Putamen (tissue), 1 donor: ENCODE measurements at places on chromosomes 11 and 22.
A peak's percentile ranks its signal among the peaks of the same experiment; 100 is the strongest.

GRCh38 chr11:32438866-32439489 lies 3.6 kb upstream of the WT1 start:
- no peak for DNase-seq

GRCh38 chr11:91272089-91272488 lies 952.5 kb upstream of the FAT3 start:
- no peak for DNase-seq

- no peak for DNase-seq
Observed at GRCh38 chr22:41127451-41127850, 35.1 kb downstream of the EP300 start.

DNA sequence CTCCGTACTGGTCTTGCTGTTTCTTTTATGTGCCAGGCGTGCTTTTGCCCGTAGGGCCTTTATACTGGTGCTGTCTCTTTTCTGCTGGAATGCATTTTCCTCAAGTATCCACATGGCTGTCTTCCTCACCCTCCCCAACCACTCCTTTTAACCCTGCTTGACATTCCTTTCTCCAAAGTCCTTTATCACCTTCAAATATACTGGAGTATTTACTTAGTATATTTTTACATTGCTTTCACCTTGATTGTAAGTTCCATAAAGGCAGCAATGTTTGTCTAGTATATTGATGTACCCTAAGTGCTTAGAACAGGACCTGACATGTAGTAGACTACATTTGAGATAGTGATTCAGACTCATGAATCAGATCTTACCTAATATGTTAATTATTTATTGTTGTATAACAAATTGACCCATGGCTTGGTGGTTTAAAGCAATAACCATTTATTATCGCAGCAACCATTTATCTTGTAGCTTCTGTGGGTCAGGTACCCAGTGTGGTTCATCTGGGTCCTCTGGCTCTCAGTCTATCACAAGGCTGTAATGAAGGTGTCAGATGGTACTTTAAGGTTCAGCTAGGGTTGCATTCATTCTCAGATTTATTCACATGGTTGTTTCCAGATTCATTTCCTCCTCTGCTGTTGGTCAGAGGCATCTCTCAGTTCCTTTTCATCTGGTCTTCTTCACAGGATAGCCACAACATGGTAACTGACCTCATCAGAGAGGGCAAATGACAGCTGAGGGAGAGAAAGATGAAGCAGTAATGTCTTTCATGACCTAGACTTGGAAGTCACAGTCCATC lies 34.2 kb downstream of the DDX10 start:
- DNase-seq, result no peak

GRCh38 chr11:105081412-105082150 lies 36.4 kb upstream of the CARD16 start:
- DNase-seq, result no peak

DNA sequence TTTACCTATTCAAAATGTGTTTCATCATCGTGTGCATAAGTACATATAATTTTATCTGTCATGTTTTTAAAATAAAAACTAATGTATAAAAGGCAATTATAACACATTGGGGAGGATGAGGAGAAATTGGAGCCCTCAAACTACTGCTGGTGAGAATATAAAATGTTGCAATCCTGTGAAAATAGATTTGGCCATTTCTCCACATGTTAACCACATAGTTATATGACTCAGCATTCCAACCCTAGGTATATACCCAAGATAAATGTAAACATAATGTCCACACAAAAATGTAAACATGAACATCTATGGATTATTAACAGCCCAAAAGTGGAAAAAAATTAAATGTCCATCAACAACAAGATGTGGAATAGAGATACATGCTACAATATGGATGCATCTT lies 928.0 kb upstream of the FAT3 start:
- no peak for DNase-seq

DNA sequence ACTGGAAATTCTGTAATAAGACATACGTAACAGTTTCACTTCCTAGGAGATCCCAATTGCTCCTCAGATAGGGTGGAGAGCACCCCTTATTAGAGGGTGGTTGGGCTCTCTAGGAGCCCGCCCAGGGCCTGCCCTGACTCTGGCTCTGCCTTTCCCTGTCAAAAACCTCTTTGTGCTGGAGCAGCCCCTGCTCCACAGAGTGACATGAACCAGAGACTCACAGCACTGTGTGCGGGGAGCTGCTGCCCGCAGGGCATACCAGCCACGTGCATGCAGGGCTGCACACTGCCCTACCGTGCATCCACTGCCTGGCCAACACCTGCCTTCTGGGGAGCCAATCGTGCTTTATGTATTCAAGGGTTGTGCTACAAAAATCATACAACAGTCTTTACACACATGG lies 24.3 kb downstream of the KCNQ1OT1 start:
- DNase-seq, result no peak

- no peak for DNase-seq
Observed at GRCh38 chr22:46754110-46754799, 8.2 kb upstream of the TBC1D22A start.

GRCh38 chr11:126452241-126453101 lies 97.0 kb downstream of the ST3GAL4 start:
- no peak for DNase-seq

- peak; percentile 67 for DNase-seq
Observed at GRCh38 chr11:65366340-65366773, 11.8 kb downstream of the TIGD3 start.

GRCh38 chr11:120662071-120662676 lies 150.6 kb downstream of the GRIK4 start:
- no peak for DNase-seq

GRCh38 chr11:4677948-4678347 lies 19.7 kb downstream of the OR51E2 start:
- DNase-seq, result no peak

GRCh38 chr11:121703201-121703600 lies 250.4 kb upstream of the SORL1-AS1 start:
- no peak for DNase-seq

GRCh38 chr11:72848846-72849466 lies 34.7 kb downstream of the ATG16L2 start:
- DNase-seq, result no peak

- no peak for DNase-seq
Observed at GRCh38 chr22:30245985-30246813, at the start of gene LIF. Gene LIF (minus strand): TSS chr22:30246759. CDS start chr22:30246695, 64 bp downstream.

DNA sequence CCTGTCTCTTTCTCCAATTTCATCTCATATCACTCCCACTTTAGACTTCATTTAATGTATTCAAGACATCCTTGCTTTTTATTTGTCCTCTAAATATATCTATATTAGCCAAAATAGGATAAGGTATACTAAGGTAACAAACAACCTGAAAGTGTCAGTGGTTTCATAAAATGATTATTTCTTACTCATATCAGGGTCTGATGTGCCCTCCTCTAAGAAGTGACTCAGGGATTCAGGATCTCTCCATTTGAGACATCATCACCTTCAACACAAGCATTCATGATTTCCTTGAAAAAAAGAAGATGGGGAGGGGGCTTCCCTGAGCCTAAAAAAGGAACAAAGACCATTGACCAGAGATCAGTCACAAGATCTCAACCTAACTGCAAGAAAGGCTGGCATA lies 131.4 kb upstream of the POU2AF2 start:
- no peak for DNase-seq

- no peak for DNase-seq
Observed at GRCh38 chr22:44930711-44931035, 79.1 kb downstream of the PHF21B start.

DNA sequence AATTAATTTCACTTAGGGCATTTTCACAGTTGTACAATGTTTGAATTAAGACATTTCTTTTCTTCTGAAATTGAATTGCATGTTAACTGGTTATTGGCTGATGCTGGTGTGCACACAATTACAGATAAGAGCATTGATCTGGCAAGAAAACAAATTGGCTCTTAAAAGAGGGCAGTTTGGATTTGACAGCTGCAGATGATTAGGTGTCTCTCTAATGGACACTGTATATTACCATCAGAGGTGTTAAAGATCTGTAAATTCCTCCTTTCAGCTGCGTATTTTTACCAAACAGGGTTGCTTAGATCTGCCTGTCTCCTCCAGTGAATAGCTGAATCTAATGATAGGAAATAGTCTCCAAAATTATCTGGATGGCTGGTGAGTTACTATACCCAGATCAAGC lies 198.5 kb downstream of the BLID start:
- no peak for DNase-seq

DNA sequence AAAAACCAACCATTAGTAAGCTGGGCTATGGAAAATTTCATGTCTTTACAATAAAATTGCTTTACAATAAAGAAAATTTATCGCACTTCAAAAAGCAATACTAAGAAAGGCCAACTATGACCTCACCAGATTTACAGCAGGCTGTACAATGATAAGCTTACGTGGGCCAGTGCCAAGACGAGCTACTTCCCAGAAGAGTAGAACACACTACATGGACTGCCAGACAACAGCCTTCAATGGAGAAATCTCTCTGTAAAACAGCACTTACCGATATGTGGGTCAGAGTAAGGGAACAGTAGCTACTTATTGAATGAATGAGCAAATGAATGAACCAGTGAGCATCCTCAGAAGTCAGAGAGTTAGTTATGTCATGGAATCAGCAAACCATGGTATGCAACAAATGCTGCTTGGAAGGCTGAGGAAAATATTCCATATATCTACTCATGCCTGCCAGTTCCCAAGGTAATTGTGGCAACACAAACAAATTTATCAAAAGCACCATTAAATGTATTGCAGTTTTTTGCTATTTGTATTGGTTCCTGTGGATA lies 74.4 kb downstream of the SLC36A4 start:
- no peak for DNase-seq

GRCh38 chr11:46827995-46828394 lies 18.1 kb downstream of the CKAP5 start:
- no peak for DNase-seq

DNA sequence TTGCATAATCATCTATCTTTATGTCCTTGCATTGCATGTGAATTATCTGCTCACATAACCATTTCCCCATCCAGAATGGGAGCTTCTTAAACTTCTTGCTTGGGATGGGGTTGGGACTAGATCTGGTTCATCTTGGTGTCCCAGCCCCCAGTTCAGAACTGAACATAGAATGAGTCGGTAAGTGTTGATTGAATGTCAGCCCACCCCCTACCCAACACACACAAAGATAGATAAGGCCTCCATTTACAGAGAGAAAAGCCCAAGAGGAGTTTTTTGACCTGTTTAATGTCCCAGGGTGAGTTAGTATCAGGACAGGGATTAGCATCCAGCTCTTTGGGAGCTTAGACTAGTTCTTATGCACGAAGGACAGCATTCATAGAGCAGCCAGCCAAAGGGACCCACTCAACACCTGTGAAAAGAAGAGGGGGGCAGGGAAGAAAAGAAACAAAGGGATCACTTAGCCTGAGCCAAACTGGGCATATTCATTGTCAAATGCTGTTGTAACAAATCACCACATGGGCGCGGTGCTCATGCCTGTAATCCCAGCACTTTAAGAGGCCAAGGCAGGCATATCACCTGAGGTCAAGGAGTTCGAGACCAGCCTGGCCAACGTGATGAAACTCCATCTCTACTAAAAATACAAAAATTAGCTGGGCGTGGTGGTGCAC lies 57.4 kb downstream of the CHRDL2 start:
- peak; percentile 93 for DNase-seq

- DNase-seq, result no peak
Observed at GRCh38 chr11:2374456-2375201, 2.5 kb upstream of the CD81 start.

DNA sequence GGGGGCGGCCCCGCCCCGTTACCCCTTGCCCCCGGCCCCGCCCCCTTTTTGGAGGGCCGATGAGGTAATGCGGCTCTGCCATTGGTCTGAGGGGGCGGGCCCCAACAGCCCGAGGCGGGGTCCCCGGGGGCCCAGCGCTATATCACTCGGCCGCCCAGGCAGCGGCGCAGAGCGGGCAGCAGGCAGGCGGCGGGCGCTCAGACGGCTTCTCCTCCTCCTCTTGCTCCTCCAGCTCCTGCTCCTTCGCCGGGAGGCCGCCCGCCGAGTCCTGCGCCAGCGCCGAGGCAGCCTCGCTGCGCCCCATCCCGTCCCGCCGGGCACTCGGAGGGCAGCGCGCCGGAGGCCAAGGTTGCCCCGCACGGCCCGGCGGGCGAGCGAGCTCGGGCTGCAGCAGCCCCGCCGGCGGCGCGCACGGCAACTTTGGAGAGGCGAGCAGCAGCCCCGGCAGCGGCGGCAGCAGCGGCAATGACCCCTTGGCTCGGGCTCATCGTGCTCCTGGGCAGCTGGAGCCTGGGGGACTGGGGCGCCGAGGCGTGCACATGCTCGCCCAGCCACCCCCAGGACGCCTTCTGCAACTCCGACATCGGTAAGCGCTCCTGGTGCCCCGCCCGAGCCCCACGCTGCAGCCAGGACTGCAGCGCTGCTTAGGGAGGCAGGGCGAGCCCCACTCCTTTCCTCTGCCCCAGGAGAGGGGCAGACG lies at the start of gene TIMP3:
Gene TIMP3 (plus strand): TSS at position 169 of the 700 bp plus-strand sequence. CDS start 297 bp downstream, at position 466.
- DNase-seq, result peak; percentile 55

GRCh38 chr11:62879235-62879978 lies 1.3 kb upstream of the SLC3A2 start:
- DNase-seq, result peak; percentile 53

- no peak for DNase-seq
Observed at GRCh38 chr22:22929381-22930221, 42.0 kb downstream of the IGLL5 start.

DNA sequence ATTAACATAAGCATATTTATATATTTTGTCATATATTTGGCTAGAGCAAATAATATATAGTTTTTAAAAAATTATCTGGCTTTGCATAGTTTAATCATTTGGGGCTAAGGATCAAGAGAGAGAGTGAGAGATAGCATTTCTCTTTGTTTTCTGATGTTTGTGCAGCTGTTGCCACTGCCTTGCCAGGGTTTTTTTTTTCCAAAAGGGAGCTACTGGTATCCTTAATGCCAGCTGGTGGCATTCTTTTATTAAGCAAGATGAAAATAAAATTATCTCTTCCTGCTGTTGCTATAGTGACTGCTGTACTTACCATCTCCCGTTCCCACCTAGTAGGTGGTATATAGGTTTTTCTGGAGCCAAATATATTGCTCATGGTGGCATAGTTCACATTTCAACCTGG lies 793.3 kb upstream of the ARHGAP42 start:
- DNase-seq, result no peak

GRCh38 chr22:43183496-43184277 lies 3.2 kb downstream of the TTLL12 start:
- DNase-seq, result no peak

GRCh38 chr22:28574159-28574788 lies 105.4 kb downstream of the TTC28 start:
- no peak for DNase-seq

GRCh38 chr11:32343325-32344008 lies 91.9 kb downstream of the WT1 start:
- no peak for DNase-seq

GRCh38 chr11:66951927-66952337 lies 6.3 kb downstream of the PC start:
- DNase-seq, result no peak

DNA sequence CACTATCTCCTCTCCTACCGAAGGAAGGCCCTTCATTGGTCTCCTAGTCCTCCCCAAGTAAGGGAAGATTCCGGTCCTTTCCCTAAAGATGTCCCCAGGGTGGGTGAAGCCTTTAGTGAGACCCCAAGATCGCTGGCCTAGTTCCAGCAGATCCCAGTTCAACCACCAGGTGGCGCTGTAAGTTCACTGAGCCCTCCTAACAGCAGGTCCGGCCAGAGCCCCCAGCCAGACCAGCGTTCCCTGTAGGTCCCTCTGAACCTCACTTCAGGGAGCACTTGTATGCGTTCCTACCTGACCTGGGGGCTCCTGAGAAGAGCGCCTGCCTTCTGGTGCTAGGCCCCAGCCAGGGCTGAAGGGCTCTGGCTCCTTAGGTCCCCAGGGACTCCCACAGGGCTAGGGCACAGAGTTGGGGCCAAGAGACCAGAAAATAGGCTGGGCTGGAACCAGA lies 38.1 kb downstream of the LMO1 start:
- peak; percentile 69 for DNase-seq
